ENCODE measurements at places on chromosomes 5 and 9.

DNA sequence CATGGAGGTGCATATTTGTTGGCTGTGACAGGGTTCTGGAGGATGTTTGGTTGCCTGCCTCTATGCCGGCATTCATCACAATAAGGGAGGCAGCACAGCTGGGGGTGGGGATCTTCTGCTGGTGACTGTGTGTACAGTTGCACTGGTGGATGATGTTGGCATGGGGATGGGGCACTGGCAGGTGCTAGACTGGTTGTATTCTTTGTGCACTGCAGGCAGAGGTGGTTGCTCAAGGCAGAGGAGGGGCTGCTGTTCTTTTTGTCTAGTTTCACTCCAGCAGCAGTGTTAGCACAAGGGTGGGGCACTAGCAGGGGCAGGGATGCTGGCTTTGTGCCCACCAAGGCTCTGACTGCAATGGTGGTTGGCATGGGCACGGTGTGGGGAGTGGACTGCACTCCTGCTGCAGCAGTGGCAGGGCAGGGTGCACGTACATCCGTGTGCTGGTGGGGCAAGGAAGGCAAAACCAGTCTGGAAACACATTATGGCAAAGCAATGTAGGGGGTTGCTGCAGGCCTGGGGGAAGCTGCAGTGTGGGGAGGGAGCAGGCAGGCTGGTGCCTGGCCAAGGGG is 69.3 kb downstream of the ISOC1 start:
- no peak for DNase-seq

GRCh38 chr5:128378196-128378595 is 159.8 kb downstream of the FBN2 start:
- no peak for DNase-seq

GRCh38 chr9:103444176-103444575 is 449.0 kb downstream of the CYLC2 start:
- no peak for DNase-seq

DNA sequence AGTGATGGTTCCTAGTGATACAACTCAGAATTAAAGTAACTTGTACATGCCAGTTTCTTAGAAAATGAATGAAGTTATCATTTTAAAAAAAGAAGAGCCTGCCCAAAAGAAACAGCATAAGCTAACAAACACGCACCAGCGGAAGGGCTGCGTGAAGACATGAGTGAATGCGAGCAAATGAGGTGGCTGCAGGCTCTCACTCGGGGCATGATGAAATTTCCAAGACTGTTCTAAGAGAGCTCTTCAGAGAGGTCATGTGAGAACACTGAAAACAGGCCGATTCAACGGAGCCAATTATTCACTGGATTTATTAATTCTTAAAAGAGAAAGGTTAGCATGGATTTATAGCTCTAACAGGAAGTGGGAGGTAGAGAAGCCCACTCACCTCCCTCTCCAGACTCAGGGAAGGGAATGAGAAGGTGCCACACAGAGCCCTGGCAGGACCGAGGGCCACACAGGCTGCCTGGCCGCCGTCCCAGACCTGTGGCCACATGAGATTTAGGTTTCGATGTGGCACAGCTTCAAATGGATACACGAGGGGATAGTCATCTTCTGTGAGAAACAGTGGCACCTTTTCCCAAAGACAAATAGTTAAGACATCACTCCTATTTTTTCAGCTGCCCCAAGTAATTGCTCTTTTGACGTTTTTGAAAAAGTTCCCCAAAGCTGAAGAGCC is 55.5 kb downstream of the HABP4 start:
- no peak for DNase-seq
